ENCODE measurements at places on chromosomes 7 and 10.
A peak's percentile ranks its signal among the peaks of the same experiment; 100 is the strongest.

- peak; percentile 59 for DNase-seq
Observed at GRCh38 chr7:21370283-21370982, 57.5 kb upstream of the SP4 start.

GRCh38 chr7:101248276-101248675 lies 3.4 kb upstream of the FIS1 start:
- DNase-seq: no peak

GRCh38 chr7:25399000-25399750 lies 170.9 kb upstream of the NPVF start:
- no peak for DNase-seq

DNA sequence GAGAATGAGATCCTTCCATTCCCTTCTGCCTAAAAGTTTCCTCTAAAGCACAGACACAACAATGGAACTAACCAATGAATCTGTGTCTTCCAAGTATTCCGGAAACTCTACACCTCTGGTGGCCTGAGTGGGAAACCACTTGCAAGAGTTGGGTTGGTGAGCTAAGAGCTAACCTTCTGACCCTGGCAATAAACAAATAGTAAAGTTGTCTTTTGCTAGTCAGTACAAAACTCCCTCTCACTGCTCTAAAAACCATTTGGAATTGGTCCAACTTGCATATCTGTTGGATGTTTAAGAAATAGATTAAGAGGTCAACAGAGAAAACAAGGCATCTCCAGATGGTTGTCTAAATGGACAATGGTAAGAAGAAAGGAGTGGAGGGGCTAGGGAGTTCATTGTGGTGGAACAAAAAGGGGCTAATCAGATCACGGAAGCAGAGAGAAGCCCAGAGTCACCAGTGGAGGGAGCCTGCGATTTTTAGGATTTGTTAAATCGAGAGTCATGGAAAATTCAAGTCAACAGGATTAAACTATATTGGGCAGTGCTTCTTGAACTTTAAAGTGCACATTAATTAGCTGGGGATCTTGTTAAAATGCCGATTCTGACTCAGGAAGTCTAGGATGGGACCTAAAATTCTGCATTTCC lies 192.3 kb downstream of the EVX1 start:
- no peak for DNase-seq

- DNase-seq: no peak
Observed at GRCh38 chr7:73802459-73802858, 28.3 kb upstream of the CLDN4 start.

DNA sequence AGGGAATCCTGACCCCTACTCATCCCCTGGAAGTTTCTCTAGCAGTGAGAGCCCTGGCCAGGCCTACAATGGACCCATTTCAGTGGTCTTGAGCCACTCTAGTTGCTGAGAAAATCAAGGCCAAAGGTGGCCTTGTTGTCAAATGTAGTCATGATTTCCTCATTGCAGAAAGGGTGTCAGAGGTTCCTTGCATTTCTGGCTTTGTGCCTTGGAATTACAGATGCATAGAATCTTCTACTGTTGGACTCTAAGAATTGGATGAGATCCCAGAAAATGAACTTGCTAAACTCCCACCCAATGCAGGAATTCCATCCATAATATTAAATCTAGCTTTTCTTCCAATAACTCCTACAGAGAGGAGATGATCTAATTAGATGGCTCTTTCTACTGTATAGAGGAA lies 12.2 kb downstream of the CPA2 start:
- peak; percentile 46 for DNase-seq

DNA sequence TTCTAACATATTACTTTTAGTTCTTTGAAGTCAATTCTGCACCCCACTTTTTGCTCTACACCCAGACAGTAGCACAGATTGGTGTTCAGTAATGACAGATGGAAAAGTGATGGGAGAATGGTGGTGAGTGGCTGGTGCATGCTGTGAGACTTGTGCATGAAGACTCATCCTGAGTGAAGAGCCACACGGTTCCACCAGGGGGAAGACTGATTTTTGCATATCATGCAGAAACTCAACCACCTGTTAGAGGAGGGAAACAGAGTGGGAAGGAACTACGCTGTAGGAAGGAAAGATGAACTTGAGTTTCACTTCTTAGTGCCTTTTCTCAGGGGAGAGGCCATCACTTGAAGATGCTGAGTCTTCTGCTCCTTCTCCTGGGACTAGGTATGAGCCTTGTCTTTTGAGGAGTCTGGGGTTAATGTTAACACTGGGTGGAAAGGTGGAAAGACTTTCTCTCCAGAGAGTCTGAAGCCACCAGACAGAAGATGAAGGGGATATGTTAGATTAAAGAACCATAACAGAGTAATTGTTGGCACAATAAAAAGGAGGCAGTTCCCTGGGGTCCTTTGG lies 9.3 kb upstream of the PRSS1 start:
- DNase-seq: no peak

- no peak for DNase-seq
Observed at GRCh38 chr10:77159538-77160110, 478.0 kb downstream of the KCNMA1 start.

GRCh38 chr10:71516890-71517289 lies 120.2 kb downstream of the CDH23 start:
- no peak for DNase-seq

GRCh38 chr7:30604901-30605300 lies 10.2 kb downstream of the GARS1 start:
- no peak for DNase-seq

DNA sequence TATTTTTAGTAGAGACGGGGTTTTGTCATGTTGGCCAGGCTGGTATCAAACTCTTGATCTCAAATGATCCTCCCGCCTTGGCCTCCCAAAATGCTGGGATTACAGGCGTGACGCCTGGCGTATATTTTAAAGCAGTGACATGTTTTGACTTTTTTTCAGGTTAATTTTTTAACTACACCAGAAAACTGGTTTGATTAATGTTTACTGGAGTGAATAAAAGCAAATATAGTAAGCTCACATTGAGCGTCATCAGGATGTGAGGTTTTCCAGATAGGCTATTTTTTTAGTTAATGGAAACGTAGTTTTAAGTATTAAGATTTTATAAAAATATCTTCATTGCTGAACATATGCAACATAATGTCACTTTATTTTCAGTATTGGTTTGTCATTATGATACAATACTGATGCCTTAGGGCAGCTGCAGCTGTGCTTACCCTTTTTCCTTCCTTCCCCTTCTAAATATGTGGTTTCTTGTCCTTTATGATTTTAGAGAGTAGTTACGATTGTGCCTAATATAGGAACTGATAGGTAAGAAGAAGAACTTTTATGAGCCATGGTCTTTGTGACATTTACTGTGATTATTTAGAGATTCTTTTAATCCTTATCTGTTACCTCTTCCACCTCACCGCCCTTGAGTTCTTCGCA lies 37.3 kb downstream of the TMEM60 start:
- no peak for DNase-seq

- no peak for DNase-seq
Observed at GRCh38 chr7:108290459-108291151, 160.4 kb upstream of the LAMB4 start.

DNA sequence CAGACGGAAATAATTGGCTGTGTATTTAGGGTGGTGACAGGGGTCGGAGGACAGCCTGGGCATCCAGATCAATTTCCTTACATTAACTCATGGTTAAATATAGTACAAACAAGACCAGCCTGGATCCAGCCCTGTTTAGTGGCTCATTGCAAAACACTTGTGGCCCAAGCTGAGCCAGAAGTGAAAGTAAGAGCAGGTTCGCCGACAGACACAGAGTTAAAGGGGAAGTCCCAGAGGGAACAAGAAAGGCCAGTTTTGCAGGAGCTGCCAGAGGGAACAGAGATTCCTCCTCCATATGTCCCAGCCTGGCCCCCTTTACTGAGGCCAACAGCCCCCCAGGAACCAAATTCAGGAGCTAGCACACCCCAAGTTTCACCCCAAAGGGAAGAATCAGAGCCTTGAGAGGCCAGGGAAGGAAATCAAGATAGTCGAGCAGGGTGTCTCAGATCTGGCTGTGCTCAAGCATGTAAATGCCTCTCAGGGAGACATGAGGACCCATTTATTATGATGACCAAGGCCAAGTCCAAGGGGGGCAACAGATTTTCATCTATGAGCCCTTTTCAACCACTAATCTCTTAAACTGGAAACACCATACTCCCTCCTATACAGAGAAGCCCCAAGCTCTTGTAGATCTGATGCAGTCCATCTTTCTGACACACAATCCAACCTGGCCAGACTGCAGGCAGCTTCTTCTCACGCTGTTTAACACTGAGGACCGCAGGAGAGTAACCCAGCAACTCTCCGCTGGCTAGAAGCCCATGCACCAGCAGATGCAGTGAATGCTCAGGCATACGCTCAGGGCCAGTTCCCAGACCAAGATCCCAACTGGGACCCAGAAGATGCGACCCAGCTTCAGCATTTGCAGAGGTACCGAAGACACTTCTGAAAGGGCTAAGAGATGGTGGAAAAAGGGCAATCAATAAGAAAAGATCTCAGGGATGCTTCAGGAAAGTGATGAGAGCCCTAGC lies 15.9 kb upstream of the ADCK2 start:
- DNase-seq: peak; percentile 94

- DNase-seq: peak; percentile 44
Observed at GRCh38 chr7:127792528-127793342, 140.7 kb downstream of the SND1 start.

DNA sequence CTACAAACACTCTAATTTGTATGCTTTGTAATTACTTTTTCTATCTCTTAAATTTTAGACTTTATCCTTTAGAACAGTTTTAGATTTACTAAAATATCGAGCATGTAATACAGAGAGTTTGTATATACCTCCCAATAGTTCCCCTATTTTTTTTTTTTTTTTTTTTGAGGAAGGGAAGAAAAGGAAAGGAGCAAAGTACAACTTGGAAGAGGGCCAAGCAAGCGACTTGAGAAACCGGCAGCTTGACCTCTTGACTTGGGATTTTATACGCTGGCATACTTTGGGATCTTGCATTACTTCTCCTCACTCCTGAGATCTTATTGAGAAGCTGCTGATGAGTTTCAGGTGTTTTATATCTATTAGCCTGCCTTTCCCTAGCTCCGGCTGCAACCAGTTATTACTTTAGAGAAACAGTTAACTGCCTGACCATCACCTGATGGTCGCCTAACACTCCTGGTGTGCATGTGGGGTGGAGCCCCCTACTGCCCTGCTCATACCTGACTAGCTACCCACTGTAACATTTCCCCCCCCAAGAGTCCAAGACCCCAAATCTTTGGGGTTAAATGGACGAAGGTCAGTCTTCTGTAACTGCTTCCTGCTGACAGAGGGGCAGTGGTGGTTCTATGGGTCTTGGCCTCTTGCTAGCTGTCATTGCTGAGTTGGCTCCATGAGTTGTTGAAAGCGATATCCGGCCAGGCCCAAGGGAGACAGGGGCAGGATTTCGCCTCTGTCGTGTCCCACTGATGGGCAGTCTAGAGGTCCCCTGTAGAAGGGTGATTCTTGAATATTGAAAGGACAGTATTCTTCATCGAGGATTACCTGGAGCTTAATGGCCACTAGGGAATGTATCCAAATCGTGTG lies 28.5 kb downstream of the MKLN1 start:
- no peak for DNase-seq

DNA sequence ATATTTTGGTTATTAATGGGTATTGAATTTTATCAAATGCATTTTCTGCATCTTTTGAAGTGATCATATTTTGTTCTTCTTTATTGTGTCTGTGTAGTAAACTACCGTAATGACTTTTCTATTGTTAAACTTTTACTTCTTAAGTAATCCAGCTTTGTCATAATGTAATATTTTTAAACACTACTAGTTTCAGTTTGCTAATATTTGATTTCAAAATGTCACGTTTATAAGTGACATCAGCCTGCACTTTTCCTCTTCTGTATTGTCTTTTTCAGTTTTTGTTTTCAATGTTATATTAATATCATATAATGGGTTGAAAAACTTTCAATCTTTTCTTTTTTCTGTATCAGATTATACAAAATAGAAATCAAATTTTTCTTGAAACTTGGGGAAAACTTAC lies 71.6 kb upstream of the ANKRD1 start:
- DNase-seq: no peak

- peak; percentile 72 for DNase-seq
Observed at GRCh38 chr7:50610521-50611277, 45.5 kb upstream of the DDC start.

DNA sequence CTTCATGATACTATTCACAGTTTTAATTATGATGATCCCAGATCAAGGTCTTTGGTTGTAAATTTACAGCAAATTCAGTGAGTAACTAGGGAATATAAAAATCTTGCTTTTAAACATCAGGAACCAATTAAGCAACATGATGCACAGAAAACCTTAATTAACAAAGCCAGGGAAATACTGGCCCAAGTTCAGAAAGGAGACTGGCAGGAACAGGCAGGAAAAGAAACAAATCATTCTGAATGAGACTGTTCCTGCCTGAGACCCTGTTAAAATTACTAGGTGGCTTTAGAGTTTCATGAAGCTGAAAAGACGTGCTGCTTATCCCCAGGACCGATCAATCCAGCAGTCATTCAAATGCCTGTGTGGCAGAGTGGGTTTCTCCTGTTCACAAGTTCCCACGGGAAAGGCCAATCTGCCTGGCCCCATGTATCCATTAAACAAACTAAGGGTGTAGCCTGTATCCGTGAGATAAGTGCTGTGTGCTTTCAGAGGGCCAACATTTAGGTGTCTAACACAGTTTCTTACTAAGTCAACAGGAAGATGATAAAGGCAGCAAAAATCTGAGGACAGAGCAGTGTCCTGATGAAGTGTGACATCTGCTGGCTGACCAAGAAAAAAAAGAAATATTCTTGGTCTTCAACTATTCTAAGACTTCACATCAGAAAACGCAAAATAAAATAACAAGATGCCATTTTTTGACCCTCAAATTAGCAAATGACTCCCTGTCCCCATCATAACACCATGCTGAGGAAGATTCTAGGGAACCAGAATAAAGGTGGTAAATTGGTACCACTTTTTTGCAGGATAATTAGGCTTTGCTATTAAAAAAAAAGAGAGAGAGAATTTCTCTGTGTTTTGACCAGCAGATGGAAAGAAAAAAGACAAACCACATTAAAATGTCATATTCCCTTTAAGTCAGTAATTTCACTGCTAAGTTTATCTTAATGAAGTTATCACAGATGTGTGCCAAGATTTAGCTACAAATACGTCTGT lies 34.2 kb downstream of the PUS7 start:
- peak; percentile 75 for DNase-seq

DNA sequence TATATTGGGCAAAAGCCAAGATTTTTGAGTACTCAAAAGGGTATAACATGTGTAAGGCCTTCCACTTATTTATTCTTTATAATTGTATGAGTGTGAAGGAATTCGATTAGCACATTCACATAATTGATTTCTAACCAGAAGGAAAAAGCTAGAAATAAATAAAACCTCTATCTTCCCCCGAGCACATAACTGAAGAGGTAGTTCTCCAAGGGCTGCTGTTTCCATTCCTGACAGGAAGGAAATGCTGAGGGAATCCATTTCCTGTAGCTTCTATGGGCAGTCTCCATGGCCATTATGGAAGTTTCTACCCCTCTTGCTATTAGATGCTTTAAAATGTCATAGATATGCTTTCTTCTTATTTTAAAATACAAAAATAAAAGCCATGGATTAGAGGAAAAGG lies 70.5 kb upstream of the ABCB5 start:
- DNase-seq: no peak

GRCh38 chr7:136657482-136657921 lies 210.9 kb upstream of the CHRM2 start:
- no peak for DNase-seq

GRCh38 chr10:96695975-96696634 lies 24.2 kb downstream of the PIK3AP1 start:
- DNase-seq: no peak

GRCh38 chr10:119313644-119314043 lies 106.3 kb downstream of the GRK5 start:
- no peak for DNase-seq

- DNase-seq: no peak
Observed at GRCh38 chr7:107090457-107090856, 46.0 kb downstream of the PRKAR2B start.

GRCh38 chr7:147646568-147646967 lies 944.0 kb upstream of the C7orf33 start:
- DNase-seq: no peak

- DNase-seq: no peak
Observed at GRCh38 chr7:101998906-101999240, 181.4 kb downstream of the CUX1 start.
